ENCODE measurements at places on chromosomes 5 and 9.

- no peak for DNase-seq
Measured at GRCh38 chr5:77230727-77231470, 20.4 kb downstream of the PDE8B start.

GRCh38 chr5:127587246-127587917 is 61.5 kb upstream of the CTXN3 start:
- no peak for DNase-seq

GRCh38 chr5:134824681-134825080 is 21.1 kb upstream of the C5orf24 start:
- DNase-seq = no peak

- DNase-seq = no peak
Measured at GRCh38 chr5:31605920-31606319, 33.0 kb upstream of the PDZD2 start.

- DNase-seq = no peak
Measured at GRCh38 chr5:175837171-175837699, 34.1 kb upstream of the CPLX2 start.

All from umbilical cord (tissue), 2 donors.